Stimulated activated CD4-positive, alpha-beta T cell treated with anti-CD3 and anti-CD28 coated beads, TNF-alpha, amount 100 ng/mL, for 1 hour (primary cell): ENCODE measurements at places on chromosomes 4 and X.

DNA sequence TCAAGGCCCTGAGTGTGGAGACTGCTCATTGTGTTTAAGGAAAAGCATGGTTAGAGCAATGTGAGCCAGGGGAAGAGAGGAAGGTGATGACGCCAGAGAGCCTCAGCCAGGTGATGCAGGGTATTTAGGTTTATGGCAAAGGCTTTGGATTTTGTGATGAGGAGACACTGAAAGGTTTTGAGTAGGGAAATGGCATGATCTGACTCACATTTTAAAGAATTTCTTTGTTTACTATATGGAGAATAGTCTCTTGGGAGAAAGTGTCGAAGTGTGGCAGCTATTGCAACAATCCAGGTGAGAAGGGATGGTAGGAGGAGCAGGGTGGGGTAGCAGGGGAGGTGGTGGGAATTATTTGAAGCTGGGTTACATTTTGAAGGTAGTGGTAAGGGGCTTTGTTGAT, 293.4 kb upstream of the IGFBP7 start:
- no peak for DNase-seq

GRCh38 chrX:48540480-48540879, 966 bp downstream of the TBC1D25 start:
- DNase-seq, result no peak

GRCh38 chr4:184282895-184283654, 65.4 kb upstream of the ENPP6 start:
- DNase-seq, result no peak

DNA sequence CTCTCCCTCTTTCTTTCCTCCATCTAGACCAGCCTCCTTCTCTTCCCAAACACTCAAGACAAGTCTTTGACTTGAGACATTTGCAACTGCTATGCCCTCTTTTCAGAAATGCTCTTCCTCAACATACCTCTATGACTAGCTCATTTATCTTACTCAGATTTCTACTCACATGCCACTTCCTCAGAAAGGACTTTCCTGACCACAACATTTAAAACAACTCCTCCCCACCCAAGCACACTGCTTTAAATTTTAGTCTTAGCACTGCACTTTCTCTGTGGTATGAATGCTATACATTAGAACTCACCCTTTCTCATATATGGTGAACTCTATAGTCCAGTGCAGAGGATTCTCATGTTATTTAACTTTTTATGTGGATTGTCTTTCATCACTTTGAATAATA, 28.4 kb upstream of the SULT1E1 start:
- no peak for DNase-seq

DNA sequence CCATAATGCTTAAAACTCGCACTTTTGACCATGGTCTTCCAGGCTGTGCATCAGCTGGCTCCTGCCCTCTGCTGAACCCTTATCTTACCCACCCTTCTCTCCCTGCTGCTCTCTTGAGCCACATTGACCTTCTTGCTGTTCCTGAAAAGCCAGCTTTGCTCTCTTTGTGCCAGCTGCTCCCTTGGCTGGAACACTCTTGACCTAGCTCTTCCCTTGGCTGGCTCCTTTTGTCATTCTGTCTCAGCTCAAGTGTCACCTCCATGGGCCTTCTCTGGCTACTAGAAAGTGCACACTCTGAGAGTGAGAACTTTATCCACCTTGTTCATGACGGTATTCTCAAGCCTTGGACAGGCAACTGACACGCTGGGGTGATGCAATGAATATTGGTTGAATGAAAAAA, 112.1 kb downstream of the MGST2 start:
- DNase-seq, result no peak

DNA sequence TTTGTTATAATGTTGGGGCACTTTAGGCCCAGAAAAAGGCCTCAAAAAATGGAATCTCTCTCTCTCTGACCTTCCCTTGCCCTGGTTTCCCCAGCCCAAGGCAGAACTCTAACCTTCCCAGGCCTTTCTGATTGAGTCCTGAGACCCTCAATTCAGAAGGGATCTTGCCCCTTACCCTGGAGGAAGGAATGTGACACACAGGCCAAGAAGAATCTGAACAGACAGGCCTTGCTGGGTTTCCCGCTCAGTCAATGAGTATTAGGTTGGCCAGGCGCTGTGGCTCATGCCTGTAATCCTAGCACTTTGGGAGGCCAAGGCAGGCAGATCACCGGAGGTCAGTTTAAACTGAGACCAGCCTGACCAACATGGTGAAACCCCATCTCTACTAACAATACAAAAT, 27.6 kb downstream of the ELOVL6 start:
- DNase-seq, result no peak

DNA sequence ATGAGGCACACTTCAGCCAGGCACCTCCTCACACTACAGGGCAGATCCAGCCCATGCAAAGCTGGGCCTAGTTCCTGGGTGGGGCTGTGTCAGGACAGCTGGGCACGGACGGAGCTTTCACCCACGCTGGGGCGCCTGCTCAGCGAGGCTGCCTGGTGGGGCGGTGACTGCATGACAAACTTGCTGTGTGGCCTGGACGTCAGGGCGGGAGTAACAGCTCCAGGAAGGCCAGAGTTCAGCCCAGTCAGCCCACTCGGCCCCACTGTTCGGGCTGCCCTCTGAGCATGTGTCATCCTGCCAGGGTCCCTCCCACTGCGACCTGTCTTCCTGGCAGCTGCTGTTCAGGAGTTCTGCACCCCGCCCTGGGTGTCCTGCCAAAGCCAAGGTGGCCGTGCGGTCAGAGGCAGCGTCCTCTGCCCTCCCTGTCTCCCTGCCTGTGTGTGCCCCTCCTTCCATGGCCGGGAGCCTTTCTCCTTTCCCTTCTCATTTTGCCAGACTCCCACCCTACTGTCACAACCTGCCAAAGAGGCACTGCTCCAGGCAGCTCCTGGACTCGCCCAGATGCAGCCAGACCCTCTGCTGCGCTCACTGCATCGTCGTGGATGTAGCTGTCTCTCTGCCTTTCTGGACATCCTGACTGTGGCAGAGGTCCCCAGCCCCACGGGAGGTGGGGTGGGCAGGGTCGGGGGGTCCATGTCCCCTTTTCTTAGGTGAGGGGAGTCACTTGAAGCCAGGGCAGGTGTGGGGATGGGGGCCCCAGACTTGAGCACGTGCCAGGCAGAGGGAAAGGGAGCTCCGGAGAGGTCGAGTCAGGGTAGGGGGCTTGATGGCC, 33.0 kb upstream of the KIAA0232 start:
- DNase-seq, result no peak

DNA sequence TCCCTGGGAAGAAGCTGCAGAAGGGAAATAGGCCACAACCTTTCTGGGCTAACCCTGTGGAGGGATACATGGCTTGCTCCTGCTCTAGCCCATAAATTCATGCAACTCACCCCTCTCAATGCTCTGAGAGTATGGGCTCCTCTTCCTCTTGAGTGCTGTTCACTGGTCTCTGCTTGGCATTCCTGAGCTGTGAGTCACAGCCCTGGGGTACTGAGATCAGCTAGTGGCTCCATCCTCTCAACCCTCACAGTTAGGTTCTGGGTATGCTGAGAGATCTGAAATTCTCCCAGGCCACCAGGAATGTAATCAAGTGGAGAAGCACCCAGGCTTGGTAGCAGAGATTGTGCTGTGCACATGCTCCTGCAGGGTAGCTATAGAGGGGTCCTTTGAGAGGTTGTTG, 60.6 kb upstream of the SPANXN2 start:
- DNase-seq, result no peak

GRCh38 chr4:81676537-81676936, 204.8 kb upstream of the RASGEF1B start:
- DNase-seq, result no peak

- DNase-seq, result peak; percentile 83
These were observed at the start of gene LETM1 for GRCh38 chr4:1856071-1856942. LETM1 (minus strand) TSS chr4:1856156; CDS start chr4:1855950, 206 bp downstream.

- no peak for DNase-seq
These were observed 10.6 kb upstream of the GPR174 start for GRCh38 chrX:79133904-79134303.

DNA sequence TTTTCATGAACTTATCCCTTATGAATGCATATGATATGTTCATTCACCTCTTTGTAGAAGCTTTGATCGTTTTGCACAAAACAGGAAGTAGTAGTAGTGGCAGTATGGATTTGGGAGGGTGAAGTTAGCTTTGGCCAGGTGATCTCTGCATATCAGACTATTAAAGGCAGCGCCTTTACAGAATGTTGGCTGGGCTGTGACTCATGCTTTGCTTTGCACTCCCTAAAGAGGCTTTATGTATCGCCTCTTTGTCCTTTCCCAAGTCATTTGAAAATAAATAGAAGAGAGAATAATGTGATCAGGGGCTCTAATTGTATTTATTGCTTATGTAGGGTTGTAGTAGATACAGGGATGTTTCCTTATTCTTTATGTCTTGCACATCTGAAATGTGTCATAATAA, 50.4 kb downstream of the SHROOM3 start:
- DNase-seq, result no peak

DNA sequence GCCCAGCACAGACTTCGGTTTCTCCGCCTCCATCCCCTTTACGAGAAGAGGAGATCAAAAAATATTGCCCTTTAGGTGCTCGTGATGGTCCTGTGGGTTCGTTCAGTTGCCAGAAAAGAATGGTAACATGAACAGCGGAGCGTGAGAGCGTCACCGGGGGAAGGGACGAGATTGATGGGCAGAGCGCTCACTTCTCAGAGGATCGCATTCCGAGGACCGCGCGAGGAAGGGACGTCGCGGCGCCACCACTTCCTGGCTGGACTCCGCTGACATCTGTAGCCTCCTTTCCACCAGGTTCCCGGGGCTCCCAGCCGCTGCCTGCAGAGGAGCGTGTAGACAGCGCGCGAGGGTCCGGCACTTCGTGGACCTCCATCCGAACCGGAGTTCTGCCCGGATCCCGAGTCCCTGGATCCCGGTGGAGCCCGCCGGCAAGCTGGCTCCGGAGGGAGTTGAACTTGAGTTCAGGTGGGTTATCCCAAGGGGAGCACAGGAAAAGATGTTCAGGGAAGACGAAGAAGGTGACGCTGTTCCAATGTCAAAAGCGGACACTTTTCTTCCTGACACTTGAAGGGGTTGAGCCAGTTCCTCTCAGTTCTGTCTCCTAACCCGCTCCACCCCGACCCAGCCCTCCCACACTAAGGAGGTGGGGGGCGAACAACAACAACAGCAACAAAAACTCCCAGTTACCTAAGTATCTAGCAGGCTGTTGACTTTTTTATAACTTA, 484 bp downstream of the GALNTL6 start:
- DNase-seq, result no peak

DNA sequence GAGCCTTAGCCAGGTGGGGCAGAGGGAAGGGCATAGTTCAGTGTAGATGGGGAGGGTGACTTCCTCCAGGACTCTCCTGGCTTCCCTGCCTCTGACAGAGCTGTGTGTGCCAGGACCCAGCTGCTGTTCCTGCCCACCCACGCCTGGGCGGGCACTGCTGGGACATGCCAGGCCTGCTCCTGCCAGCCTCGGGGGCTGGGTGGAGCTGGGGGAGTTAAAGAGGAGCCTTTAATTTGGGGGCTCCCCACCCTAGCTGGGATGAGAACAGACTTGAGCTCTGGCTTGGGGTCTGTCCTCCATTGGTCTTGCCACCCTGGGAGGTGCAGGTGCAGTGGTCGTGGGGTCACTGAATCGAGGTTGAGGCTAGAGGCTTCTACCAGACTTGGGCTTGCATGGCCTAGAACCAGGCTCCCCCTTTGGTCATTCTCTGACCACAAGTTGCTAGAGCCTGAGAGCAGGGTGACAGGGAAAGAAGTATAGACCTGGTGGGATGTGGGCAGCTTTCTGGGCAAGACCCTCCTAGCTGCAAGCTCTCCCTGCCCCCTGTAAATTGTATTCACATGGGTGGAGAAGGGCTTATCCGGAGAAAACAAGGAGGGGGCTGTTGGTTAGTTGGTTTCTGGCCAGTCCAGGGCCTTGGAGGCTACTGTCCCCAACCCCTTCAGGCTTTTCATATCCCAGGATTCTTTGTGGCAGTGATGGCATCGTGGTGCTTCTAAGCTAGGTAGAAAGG, 5.7 kb downstream of the EFNB1 start:
- no peak for DNase-seq

DNA sequence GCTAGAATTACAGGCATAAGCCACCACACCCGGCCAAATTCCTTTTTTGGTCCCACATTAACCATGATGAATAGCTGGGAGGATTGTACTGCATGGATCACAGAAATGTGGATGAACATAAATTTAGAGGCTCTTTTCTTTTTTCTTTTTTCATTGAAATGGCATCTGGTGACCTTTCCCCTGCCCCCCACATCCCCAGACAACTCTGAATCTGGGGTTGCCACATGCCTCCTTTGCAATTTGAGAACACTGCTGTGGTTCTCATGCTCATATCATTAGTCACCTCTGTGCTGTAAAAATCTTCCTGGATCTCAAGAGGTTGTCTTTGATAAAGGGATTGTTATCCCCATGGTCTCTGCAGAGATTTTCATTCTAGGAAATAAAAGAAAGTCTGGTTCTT, 22.8 kb upstream of the FMR1NB start:
- DNase-seq, result no peak

DNA sequence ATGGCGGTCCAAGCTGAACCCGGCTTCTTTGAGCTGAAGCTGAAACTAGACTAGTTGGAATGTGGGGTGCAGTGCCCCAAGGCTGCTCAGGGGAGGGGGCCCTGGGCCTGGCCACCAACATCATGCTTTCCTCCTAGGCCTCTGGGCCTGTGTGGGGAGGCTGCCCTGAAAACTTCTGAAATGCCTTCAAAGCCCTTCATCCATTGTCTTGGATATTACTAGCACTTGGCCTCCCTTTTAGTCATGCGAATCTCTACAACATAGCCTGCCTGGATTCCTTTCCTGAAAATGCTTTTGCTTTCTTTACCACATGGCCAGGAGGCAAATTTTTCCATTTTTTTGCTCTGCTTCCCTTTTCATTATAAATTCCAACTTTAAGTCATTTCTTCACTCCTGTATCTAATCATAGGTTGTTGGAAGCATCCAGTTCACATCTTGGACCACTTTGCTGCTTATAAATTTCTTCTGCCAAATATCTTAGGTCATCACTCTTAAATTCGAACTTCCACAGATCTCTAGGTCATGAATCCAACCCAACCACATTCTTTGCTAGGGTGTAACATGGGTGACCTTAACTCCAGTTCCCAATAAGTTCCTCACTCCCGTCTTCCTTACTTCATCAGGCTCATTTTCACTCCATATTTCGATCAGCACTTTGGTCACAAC, 103.4 kb downstream of the DDIT4L start:
- DNase-seq, result no peak

DNA sequence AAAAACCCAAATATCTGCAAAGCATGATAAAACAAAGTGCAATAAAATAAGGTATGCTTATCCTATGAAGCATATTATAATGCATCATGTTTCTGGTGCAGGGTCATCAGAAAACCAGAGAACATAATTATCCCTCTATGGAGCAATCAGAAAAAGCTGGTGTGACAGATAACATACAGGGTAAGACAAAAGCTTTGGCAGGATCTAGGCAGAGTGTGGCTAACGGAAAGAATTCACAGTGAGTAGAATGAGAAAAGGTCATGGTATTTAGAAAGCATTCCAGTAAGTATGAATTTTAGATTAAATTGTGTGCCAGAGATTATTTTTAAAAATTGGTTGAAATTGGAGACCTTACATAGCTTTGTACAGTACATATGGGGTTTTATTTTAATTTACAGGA, 29.0 kb upstream of the UGT2B4 start:
- no peak for DNase-seq

GRCh38 chr4:25835384-25835783, 27.4 kb downstream of the SEL1L3 start:
- DNase-seq, result no peak
